Activated naive CD4-positive, alpha-beta T cell treated with anti-CD3 and anti-CD28 coated beads, Interleukin-2, amount 50 U/mL, for 16 hours (primary cell): ENCODE measurements at places on chromosomes 12 and 14.
A peak's percentile ranks its signal among the peaks of the same experiment; 100 is the strongest.

DNA sequence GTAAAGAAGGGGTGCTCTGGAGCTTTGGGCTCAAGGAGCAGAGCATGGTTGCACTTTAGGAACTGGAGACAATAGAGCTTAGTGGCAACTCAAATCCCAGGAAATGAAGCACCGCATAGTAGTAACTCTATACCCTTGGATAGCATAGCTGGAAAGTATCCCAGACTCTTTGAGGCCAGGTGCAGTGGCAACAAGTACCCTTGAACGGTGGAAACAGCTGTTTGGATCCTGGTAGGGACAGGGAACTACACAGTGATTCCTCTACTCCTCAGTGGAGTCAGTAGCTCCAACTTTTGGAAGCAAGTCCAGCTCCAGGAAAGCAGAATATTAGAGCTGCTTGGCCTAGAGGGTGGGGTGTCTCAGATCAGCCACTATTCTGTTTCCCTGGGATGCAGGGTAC, 129.0 kb upstream of the WSCD2 start:
- no peak for DNase-seq

DNA sequence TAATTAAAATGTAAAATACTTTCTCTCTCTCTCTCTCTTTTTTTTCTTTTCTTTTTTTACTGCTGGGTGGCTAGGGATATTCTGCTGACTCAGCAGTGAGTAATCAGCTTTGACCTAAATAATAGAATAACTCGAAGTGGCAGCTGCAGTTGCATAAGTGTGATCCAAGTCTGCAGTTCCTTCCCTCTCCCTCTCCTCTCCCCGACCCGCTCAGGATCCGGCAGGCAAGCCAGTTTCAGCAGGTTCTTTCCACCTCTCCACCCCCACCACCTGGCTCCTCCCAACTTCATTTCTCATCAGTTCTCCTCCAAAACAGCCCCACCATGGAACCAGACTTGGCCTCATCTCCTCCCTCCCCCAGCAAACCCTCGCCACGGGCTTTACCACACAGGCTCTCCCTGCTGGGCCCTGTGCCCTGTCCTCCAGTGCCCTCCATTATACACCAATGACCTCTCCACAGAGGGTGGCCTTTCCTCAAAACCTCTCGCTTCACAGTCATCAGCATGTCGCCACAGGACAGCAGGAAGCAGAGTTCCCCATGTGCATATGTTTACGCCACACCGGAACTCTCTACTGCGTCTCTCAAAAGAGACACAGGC, 22.4 kb downstream of the SLC7A8 start:
- no peak for DNase-seq

DNA sequence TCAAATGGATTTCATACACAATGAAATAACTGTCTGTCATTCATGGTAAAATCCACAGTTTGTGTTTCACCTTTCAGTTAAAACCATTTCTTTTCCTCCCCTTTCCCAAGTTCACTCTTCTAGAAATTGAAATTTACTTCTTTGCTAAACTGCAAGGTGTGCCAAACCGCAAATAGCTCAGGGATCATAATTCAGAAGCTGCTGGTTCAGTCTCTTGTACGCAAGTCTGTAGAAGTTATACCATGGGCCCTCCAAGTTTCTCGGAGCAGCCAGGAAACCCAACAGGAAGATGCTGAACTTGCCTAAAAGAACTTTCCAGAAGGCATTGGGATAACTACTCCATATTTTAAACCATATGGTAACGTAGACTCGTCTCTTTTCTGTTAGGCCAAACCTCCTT, 268.9 kb downstream of the FLRT2 start:
- no peak for DNase-seq

- DNase-seq, result peak; percentile 51
These were observed 760 bp downstream of the ACTN1 start for GRCh38 chr14:68978172-68978911.

GRCh38 chr12:118145113-118145797, 9.3 kb downstream of the PEBP1 start:
- DNase-seq, result no peak

GRCh38 chr14:68630081-68630571, 162.7 kb downstream of the ZFP36L1 start:
- no peak for DNase-seq

- no peak for DNase-seq
These were observed 1.6 kb downstream of the ACSS3 start for GRCh38 chr12:81079280-81080076.

DNA sequence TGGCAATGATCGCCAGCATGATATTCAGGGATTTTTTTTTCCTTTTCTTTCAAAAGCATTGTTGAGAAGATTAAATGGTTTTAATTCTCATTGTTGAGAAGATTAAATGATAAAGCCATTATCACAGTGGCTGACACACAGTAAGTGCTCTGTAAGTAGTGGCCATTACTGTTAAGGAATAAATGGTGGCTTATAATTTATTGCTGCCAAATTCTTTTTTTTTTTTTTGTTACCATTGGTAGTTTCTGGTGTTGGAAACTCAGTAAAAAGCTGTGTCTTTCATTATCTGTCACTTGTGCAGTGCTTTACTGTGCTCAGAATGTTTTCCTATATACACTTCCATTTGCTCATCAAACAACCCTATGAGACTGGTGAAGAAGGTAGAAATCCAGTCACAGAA, 15.3 kb downstream of the YAF2 start:
- no peak for DNase-seq

DNA sequence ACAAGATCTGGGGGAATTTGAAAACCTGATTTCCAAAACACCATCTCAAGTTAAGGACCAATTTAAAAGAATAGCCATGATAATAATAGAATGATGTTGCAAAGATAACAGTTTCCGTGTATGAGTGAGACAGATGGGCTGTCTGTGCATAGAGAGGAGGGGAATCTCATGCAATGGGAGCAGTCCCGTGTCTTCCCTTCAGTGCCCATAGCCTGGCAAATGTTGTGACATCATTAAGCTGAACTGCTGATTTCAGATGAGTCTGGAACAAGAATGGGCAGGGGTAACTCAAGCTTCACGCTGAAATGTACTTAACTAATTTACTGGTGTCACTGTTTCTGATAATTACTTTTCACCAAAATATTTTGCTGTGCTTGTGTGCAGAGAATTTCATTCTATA, 454.0 kb downstream of the FOXG1 start:
- no peak for DNase-seq

DNA sequence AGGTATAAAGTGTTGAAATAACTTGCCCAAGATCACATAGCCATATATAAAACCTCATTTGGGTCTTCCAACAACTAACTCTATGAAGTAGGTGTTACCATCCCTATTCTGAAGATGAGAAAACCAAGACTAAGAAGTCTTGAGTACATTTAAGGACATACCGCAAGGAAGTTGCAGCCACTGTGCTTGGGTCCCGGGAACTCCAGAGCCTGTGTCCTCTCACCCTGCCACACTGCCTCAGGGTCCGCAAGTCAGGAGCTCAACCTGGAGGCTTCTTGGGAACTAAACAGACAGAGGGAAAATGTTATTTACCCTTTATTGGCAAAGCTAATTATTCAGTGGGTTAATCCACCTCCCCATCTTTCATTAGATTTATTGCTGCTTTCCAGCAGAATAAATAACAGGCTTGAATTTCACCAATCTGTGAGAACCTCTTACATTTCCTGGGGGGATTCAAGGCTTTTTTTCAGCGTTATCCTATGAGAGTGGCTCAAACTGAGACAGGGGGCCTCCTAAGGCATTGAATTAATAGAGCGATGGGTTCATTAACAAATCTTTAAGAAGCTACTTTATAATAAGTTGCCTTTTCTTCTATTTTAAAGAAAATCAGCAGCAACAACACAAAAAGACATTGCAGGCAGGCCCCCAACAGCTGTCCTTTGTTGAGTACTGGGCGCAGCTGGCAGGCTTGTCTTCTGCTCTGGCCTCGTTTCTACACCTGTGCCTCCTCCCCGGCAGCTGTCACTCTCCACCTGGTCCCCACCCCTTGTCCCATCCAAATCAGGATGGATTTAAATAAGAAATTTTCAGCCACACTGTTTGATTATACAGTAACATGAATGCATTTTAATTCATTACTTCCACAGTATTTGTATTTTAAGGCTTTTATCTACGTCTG, 25.3 kb downstream of the PHLDA1 start:
- DNase-seq, result no peak

GRCh38 chr12:85280984-85281630, 1.1 kb downstream of the ALX1 start:
- no peak for DNase-seq

GRCh38 chr12:82880442-82880901, 193.8 kb downstream of the TMTC2 start:
- no peak for DNase-seq

GRCh38 chr12:121738340-121738858, 25.8 kb downstream of the TMEM120B start:
- no peak for DNase-seq

GRCh38 chr14:24513009-24513408, 4.9 kb upstream of the CMA1 start:
- no peak for DNase-seq

- no peak for DNase-seq
These were observed 117.7 kb upstream of the FRMD6 start for GRCh38 chr14:51533872-51534553.

DNA sequence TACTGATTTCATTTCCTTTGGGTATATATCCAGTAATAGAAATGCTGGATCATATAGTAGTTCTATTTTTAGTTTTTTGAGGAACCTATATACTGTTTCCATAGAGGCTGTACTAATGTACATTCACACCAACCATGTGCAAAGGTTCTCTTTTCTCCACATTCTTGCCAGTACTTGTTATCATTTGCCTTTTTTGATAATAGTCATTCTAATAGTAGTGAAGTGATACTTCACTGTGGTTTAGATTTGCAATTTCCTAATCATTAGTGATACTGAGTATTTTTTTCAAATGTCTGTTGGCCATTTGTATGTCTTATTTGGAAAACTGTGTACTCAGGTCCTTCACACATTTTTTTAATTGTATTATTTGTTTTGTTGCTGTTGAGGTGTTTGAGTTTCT, 148.2 kb upstream of the NAV3 start:
- no peak for DNase-seq

DNA sequence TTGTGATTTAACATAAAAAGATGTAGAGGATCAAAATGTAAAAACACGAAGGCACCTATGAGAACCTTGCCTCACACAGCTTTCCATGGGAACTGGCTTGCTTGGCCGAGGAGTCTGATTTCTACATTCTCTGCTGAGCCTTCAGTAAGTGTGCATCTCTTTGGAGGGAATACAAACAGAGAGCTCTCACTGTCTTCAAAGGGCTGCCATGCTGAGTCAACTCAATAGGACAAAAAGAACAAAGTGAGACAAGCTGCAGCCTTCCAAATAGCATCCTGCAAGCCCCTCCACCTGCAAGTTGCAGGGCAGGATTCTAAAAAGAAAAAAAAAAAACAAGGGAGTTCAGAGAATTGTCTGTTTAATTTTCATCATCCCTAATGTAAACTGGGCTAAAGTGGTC, 411.9 kb downstream of the NELL2 start:
- DNase-seq, result no peak
